ENCODE measurements at places on chromosomes 12 and 14.

DNA sequence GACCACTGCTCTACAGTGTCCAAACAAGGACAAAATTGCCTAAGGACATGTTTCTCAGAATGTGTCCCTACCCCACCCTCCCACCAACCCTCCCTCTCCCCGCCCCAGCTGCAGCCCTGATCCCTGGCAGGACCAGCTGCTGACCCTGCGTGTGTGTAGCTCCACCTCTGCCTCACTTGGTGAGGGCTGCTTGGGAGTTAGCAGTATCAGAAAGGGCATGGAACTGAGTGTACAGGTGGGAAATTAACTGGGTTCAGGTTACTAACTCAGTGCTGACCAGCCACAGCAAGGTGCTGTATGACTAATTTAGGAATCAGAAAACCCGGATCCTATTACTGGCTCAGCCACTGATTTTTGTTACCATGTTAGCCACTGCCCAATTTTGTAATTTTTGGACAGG lies 11.3 kb upstream of the PLEKHD1 start:
- DNase-seq = no peak

DNA sequence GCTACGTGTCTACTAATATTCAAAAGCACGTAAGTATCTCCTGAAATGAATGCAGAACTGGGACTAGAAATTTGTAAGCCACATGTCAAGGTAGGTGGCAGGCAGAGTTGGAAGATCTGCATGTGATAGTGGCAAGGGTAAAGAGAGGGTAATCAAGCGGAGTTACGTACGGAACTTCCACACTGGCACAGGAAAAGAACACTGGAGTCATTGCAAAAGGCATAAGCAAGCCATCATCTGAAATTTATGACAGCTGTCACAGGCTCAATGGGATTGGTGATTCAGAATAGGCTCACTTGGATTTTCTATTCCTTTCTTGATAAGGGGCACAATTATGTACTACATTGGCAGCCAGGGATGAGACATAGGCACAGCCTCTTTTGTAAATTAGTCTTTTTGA lies 245.3 kb downstream of the PDZRN4 start:
- DNase-seq = no peak

- no peak for DNase-seq
These were observed 478 bp downstream of the RITA1 start for GRCh38 chr12:113186033-113186365.

DNA sequence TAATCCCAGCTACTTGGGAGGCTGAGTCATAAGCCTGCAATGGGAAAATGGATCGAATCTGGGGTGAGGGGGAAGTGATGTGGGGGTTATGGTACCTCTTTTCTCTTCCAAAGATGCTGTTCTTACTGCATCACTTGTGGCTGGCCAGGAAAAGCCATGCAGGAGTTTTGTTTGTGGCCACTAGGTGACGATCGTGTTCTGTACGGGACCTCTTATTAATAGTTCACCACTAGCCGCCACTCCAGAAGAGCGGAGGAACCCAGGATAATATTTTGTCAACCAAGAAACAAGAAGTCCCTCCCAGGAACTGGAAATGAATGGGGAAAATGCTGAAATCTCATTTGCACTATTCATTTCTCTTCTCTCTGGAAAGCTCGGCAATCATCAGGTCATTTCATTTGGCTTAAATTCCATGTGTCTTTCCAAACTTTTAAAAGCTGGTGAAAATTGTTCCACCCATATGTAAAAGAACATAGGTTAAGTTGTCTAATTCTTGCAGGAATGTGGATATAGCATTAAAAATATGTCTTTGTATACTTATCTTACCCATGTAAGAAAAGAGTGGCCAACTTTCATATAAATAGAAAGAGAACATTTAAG lies 8.9 kb downstream of the GPR65 start:
- DNase-seq = no peak

- no peak for DNase-seq
These were observed 71.8 kb downstream of the BICD1 start for GRCh38 chr12:32178341-32179010.

DNA sequence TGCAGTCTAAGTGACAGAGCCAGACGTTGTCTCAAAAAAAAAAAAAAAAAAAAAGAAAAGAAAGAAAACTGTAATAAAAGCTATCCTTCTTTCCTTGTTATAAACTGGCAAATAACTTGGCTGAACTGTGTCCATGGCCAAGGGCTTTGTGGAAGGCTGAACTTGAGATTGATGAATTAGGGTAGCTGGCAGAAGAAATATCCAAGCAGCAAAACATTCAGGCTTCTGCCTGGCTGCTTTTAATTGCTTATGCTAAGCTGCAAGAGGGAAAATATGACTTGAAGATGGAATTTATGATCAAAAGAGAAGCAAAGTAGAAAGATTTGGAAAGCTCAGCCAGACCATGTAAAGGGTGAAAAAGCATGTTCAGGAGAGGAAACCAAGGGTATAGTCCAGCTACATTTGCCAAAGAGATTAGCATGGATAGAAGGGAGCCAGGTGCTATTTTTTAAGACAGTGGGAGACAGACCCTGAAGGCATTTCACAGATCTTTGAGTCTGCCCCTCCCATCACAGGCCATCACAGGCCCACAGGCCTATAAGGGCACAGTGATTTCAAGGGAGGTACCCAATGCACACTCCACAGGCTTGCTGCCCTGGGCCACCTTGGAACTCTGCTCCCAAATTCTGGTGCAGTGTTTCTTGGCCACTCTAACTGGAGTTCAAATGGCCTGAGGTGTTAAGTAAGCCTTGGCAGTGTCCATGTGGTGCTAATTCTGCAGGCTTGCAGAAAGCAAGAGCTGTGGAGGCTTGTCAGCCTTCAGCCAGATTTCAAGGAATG lies 226.0 kb downstream of the AEBP2 start:
- DNase-seq = no peak

DNA sequence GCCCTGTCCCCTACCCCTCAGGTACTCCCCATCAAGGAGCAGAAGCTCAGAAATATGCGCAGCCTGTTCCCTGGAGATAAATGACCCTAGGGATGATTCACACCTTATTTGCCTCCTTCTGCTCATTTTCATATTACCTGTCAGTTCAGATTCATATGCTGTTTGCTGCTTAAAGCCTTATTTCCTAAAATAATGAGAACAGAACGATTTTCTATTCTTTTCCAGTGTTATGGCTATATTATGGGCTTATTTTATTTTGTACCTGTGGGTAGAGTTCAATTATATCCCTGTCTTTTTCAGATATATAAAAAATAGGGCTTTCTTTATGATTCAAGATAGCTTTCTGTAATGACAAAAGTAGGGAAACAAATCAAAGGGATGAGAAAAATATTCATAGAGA lies 224.8 kb downstream of the RPAP3 start:
- no peak for DNase-seq

DNA sequence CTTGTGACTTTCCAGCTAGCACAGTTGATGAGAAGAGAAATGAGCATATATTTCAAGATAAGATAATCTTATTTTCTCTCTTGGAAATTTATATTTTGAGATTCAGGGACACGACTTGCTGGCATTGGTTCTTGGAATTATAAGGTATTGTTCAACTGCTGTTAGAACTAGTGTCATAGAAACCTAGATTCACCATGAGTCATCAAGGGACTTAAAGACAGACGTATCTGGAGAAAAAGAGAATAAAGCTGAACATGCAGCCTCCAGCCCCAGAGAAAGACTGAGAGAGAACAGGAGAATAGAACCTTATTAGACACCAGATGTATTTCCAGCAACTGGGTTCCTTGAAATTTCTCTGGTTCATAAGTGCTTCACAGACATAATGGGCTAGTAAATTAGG lies 194.4 kb upstream of the PPFIA2 start:
- DNase-seq = no peak

GRCh38 chr12:78146365-78146772 lies 315.7 kb downstream of the NAV3 start:
- DNase-seq = no peak

DNA sequence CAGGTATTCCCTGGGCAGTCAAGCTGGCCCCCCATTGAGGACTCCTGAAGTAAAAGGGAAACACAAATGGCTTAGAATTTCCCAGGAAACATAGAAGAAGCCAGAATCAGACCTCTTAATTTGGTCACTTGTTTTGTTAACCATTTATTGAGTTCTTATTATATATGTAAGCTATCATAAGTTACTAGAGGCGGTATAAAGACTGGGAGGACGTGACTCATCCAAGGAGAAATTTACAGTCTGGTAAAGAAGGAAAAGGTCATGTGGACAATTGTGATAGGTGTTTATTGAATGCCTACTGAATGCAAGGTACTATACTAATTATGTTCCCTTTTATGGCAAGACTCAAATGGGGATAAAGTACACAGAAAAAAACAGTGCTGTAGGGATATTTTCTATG lies 146.7 kb downstream of the DYRK2 start:
- DNase-seq = no peak

DNA sequence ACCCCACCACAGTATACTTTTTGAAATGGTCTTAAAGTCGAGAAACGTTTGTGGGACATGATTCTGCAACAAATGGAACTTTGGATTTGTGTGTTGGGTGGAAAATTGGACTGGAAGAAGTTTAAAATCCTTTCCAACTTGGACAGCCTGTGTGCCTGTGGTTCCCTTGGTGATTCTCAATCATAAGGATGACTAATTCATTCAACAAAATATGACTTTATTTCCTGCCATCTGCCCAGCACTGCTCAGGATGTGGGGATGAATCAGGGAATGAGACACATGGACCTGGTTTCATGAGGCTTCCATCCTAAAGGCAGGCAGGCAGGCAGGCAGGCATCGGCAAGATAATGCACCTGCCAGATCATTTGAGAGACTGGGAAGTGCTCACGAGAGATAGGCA lies 57.3 kb upstream of the TMEM132D start:
- DNase-seq = no peak

- no peak for DNase-seq
These were observed 20.9 kb downstream of the FBXW8 start for GRCh38 chr12:116931665-116932064.

GRCh38 chr14:42488965-42489364 lies 882.3 kb downstream of the LRFN5 start:
- no peak for DNase-seq

DNA sequence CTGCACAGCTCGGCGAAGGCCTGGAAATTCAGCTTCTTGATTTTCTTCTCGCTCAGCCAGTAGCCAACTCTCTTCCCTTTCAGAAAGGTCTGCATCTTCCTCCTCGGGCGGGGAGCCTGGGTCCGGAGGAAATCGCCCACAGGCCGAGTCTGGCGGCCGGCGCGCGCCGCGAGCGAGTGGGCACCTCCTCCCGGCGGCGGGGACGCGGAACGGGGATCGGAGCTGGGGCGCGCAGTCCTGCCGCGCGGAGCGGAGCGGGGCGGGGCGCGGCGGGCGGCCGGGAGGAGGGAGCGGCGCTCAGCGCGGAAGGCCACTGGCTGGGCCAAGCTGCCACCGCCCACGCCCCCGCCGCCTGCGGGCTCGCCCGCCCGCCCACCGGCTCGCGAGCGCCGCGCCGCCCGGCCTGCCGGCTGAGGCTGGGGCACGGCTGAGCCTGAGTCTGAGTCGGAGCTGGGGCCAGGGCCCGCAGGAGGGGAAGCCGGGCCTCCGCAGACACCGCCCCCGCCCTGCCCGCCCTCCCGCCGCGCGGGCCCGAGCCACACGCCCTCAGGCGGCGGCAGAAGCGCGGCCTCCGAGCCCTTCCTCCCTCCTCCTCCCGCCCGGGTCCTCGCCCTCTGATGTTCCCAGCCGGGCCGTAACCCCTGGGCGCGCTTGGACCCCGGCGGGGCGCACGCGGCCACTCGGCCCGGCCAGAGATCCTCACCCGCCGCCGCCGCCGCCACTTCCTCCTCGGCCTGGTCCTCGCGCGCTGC lies 480 bp downstream of the ITPK1 start:
- peak; percentile 72 for DNase-seq

DNA sequence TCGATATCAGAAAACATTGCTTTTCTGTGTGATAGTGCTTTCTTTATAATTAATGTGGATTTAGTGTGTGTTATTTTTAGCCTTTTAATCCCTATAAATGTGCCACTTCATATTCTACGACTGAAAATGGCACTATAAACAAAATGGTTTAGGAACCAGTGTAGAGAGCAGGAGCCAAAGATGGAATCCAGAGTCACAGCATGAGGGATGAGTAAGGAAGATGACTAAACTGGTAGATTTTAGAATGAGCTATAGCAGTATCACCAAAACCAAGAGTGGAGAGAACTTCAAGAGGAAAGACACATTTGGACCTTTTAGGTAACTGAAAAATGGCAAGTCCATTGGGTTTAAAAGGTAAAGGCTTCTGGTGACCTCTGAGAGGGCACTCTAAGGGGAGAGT lies 887.2 kb downstream of the NRXN3 start:
- DNase-seq = no peak

DNA sequence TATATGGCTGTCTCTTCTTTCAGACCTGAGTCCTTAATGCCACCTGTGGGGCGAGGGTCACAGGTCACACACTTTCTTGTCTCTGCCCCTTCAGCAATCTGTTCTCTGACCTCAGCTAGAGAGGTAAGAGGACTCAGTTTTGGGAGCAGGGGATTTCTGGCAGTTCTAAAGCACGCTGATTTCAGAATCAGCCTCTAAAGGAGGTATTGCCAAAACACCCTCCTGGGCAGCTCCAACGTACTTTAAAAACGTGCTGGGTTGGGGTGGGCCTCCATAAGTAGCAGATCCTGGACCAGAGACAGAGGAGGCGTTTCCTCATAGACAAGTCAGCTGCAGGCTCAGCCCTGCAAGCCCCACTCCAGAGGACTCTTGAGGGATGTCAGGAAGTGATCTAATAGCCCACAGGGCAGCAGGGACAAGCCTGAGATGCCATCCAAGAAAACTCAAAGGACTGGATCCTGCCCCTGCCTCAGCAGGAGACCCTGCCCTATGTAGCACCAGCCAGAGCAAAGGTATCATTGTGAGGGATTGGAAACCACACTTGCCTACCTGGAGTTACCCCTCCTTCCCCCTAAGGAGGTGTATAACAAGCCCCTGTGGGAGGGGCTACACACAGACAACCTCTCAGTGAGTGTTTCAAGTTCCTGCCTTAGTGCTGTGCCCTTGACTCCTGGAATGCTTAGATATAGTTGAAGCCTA lies 8.5 kb downstream of the CTDSP2 start:
- DNase-seq = no peak

- DNase-seq = no peak
These were observed 27.9 kb downstream of the ESR2 start for GRCh38 chr14:64266239-64266638.

DNA sequence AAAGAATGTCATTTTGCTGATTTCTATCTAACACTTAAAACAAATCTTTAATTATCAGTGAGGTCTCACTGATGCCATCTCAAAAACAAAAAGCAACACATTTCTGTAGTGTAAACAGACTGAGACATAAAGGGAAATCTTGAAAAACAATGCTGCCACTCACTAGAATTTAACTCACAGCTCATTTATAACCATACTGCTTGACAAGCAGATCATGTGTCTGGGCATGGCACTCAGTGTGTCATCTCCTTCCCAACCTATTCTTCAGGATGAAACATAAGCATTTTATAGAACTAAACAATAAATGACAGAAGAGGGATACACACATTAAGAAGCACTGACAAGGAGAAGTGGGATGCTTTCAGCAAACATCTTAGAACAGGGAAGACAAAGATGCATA lies 22.4 kb downstream of the ATF7 start:
- no peak for DNase-seq
